Endothelial cell (in vitro differentiated cells): ENCODE measurements at places on chromosomes 7 and 10. TPM values are rescaled to one million over a fixed set of nuclear protein-coding genes. Genes with fewer than 3 reads are reported as not detected.

- H3K4me3 ChIP-seq = peak overlapping the region; percentile 31
- H3K27ac ChIP-seq = no peak overlapping the region
- peaks cover 6% of the 10 kb centered on the region for H3K4me1 ChIP-seq
- peaks cover 62% of the 10 kb centered on the region for H3K36me3 ChIP-seq
Observed at GRCh38 chr7:32519763-32520162, 24.5 kb downstream of the AVL9 start.

GRCh38 chr7:140008755-140009610 is 53.8 kb downstream of the PARP12 start:
- H3K27me3 ChIP-seq = peaks cover 4% of the 10 kb centered on the region
- H3K27ac ChIP-seq = no peak overlapping the region
- peaks cover 15% of the 10 kb centered on the region for H3K4me1 ChIP-seq
- H3K4me3 ChIP-seq = no peak overlapping the region

DNA sequence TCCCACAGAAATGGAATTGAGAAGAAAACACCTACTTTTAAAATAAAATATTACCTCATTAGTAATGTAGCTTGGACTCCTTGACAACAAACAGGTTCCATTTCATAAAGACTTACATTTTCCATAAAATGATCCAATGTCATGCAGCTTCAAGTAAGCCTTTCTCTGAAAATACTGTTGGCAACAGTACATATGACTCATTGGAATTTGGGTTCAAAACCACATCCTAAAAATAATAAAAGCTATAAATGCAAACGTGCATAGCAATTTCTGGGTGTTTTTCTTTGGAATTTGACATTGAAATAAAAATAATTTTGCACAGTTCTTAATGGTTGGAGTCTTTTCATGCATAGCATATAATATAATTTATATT is 47.9 kb downstream of the FHIP2A start:
- H3K27me3 ChIP-seq = no peaks in the 10 kb centered on the region
- DNase-seq = no peak
- H3K4me1 ChIP-seq = peaks cover 4% of the 10 kb centered on the region
- H3K36me3 ChIP-seq = peaks cover 9% of the 10 kb centered on the region
- H3K27ac ChIP-seq = no peak overlapping the region
- no peak overlapping the region for H3K4me3 ChIP-seq

DNA sequence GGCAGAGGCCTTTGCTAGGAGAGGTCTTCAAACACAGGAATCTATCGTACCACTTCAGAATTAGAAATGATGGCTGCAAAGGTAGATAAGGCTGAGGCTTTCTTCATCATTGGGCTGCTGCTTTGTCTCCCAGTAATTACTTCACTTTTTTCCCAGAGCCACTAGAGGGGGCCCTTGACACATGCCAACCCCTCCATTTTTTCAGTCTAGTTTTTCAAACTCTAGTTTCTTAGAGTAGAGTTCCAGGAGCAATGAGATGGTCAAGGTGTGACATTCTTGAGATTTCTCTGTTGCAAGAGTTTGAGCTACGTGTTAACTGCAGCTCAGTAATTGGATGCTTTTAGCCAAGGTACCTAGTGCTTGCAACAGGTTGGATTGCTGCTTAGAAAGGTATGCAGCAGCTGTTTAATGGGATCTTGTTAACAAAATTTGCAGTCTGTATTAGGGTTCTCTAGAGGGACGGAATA is 33.8 kb upstream of the RBM20 start:
- peak; percentile 67 for DNase-seq
- no peak overlapping the region for H3K27ac ChIP-seq
- H3K36me3 ChIP-seq = no peaks in the 10 kb centered on the region
- H3K4me3 ChIP-seq = no peak overlapping the region

- no peak overlapping the region for H3K27ac ChIP-seq
- no peak overlapping the region for H3K4me3 ChIP-seq
- H3K36me3 ChIP-seq = no peaks in the 10 kb centered on the region
- H3K4me1 ChIP-seq = peaks cover 21% of the 10 kb centered on the region
- no peaks in the 10 kb centered on the region for H3K27me3 ChIP-seq
- DNase-seq = no peak
Observed at GRCh38 chr10:15378569-15378968, 7.5 kb upstream of the FAM171A1 start.

The PRKAR2B gene
- total RNA-seq = 28.4 TPM

The BMPER gene
- 2.5 TPM for total RNA-seq

DNA sequence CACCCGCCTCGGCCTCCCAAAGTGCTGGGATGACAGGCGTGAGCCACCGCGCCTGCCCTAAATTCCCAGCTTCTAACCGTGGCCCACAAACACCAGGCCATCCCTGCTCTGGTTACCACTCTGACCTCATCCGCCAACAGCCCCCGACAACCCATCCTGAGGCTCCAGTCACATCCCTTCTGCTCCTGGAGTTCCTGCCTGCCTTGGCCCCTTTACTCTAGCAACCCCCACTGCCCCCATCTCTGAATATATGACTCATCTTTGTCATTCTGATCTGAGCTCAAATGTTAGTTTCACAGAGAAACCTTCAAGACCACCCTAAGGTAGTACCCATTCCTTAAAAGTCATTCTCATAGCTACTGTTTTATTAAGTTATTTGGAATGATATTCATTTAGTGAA is 26.6 kb downstream of the RHEB start:
- peak overlapping the region; percentile 38 for H3K4me3 ChIP-seq
- H3K27ac ChIP-seq = peak overlapping the region; percentile 28
- peaks cover 3% of the 10 kb centered on the region for H3K36me3 ChIP-seq
- H3K27me3 ChIP-seq = no peaks in the 10 kb centered on the region
- peaks cover 39% of the 10 kb centered on the region for H3K4me1 ChIP-seq

The MINDY4 gene
- 4.7 TPM for total RNA-seq

The CNNM1 gene
- 0.08 TPM for total RNA-seq

GRCh38 chr7:151451626-151452571 is 12.0 kb upstream of the CRYGN start:
- H3K4me1 ChIP-seq = peaks cover 20% of the 10 kb centered on the region
- no peak overlapping the region for H3K4me3 ChIP-seq
- H3K27me3 ChIP-seq = no peaks in the 10 kb centered on the region
- H3K36me3 ChIP-seq = no peaks in the 10 kb centered on the region

DNA sequence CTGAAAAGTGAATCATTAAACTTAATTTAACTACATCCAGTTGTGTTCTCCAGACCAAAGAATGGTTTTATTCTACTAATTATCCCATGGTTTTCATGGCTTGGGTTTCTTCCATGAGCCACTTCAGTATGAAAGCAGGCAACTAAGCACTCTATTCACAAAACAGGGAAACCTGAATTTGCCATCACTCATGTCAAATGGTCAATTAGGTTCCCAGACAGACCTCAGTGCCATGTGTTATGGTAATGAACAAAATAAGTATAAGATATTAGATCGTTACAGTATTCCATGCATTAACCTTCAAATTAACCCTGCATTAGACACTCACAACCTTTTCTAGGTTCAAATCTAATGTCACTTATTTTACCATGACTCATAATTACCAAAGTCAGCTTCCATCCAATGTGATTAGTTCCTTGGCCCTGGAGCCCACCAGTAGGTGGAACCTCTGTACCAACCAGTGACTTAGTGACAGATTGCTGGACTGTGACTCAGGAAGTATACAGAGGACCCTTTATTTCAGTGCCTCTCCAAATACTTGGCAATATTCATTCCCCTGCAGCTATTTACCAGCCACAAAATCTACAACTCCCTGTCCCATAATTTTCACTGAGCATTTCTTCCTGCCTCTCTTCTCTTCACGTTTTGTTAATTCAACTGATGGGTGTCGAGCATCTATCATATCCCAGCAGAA is 1270.2 kb upstream of the SORCS1 start:
- no peak overlapping the region for H3K27ac ChIP-seq
- peaks cover 4% of the 10 kb centered on the region for H3K27me3 ChIP-seq
- H3K4me3 ChIP-seq = no peak overlapping the region
- no peaks in the 10 kb centered on the region for H3K4me1 ChIP-seq

The SPDYE11 gene
- 0.13 TPM for total RNA-seq

The SCIN gene
- 8.2 TPM for total RNA-seq

DNA sequence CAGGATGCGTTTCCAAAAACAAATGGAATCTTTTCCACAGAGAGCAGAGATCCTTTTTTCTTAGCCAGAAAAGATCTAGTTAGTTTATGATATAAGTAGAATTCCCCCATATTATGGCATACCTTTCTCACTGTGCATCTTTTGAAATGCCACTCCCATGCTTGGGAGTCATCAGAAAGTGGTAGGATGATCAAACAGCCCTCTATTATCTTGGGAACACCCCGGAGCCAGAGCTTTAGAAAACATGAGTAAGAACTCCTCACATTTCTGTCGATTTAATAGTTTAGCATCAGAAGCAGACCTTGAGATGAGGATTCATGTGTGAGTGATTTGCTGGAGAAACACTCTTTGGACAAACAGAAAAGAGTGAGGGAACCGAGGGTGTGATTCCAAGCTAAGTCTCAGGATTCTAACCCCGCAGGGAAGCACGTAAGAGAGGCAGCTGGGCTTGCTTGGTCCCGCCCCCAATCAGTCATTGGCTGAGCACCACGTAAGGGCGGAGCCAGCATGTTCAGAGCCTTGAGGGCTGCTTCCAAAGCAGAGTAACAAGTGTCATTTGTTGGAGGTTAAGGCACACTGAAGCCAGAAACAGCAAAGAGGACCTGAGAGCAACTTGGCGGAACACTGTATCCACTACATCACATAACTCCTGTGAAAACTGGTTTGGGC is 43.7 kb upstream of the NXPH1 start:
- H3K4me1 ChIP-seq = peaks cover 5% of the 10 kb centered on the region
- H3K4me3 ChIP-seq = no peak overlapping the region
- no peak overlapping the region for H3K27ac ChIP-seq
- DNase-seq = peak; percentile 68
- H3K27me3 ChIP-seq = peaks cover 1% of the 10 kb centered on the region

GRCh38 chr10:42977032-42977416 is 99.8 kb upstream of the RET start:
- no peaks in the 10 kb centered on the region for H3K4me1 ChIP-seq
- no peak overlapping the region for H3K4me3 ChIP-seq

DNA sequence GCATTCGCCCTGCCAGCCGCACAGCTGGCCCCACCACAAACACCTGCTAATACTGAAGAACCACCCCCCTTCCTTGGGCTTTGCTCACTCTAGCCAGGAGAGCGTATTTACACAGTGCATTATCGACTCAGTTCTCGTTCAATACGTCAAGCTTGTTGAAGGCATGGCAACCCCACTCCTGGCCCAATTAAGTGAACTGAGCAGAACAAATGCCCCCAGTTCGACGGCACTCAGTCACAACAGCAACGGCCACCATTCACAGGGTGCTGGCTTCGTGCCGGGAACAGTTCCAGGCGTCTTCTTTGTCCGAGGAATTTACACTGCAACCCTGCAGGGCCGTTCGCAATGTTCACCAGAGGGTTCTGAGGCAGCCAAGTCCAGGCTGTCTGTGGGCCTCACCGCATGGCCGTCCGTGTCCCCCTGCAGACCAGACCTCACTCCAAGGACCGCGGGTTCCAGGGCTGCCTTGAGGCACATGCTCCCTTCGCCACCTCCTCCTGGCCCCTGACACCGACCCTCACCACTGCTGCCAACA is 175.3 kb downstream of the DIP2C start:
- H3K27ac ChIP-seq = no peak overlapping the region
- no peak overlapping the region for H3K4me3 ChIP-seq
- H3K36me3 ChIP-seq = no peaks in the 10 kb centered on the region
- DNase-seq = no peak

- no peak overlapping the region for H3K27ac ChIP-seq
- peaks cover 7% of the 10 kb centered on the region for H3K27me3 ChIP-seq
- H3K4me1 ChIP-seq = no peaks in the 10 kb centered on the region
- H3K4me3 ChIP-seq = no peak overlapping the region
- no peak for DNase-seq
- no peaks in the 10 kb centered on the region for H3K36me3 ChIP-seq
Observed at GRCh38 chr7:493661-494251, 25.9 kb downstream of the PDGFA start.

The FAM180A gene
- not detected for total RNA-seq

The ELFN1 gene
- total RNA-seq = 10.6 TPM

DNA sequence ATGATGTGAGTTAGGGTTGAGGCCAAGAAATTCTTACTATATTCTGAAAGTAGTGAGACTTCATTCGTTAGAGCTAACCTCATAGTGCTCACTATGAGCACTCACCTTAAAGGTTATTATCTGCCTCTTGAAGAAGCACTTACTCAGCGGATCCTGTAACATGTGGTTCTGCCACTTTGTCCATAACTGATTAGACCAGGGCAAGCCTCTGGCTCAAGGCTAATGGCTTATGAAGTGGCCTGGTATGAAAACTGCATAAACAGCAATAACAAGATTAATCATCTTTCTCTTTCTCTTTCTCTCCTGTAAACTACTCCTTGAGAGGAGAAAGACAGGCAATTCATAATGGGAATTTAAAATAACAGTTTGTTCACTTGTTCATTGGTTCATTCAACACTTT is 82.8 kb downstream of the MAPK8 start:
- no peak for DNase-seq
- no peak overlapping the region for H3K4me3 ChIP-seq
- no peaks in the 10 kb centered on the region for H3K36me3 ChIP-seq
- H3K27ac ChIP-seq = no peak overlapping the region
- H3K4me1 ChIP-seq = peaks cover 9% of the 10 kb centered on the region

The GFRA1 gene
- 4.2 TPM for total RNA-seq

The FAM171A1 gene
- 113 TPM for total RNA-seq

The POLD2 gene
- total RNA-seq = 39.9 TPM

The CFTR gene
- 0.18 TPM for total RNA-seq

GRCh38 chr10:119078422-119079179 is 2.0 kb downstream of the EIF3A start:
- DNase-seq = no peak
- peak overlapping the region; percentile 100 for H3K4me3 ChIP-seq
- H3K27me3 ChIP-seq = peaks cover 9% of the 10 kb centered on the region
- H3K4me1 ChIP-seq = peaks cover 19% of the 10 kb centered on the region
- peaks cover 9% of the 10 kb centered on the region for H3K36me3 ChIP-seq
- peak overlapping the region; percentile 32 for H3K27ac ChIP-seq

The FOXP2 gene
- 9.1 TPM for total RNA-seq

DNA sequence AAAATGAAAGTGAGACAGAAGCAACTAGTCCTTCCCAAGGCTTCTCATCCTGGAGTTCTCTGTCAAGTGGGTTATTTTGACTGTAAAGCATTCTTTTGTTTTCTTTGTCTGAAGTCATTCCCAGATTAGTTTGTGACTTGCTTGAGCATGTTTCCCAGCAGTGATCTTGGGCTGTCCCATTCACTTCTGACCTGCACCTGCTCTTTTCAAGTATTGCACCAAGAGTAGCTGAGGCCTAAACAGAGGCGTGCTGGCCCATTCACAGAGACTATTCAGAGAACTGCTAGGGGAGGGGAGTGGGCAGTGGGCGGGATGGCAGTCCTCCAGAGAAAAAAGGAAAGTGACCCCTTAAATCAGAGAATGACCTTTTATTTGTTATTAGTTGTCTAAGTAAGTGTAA is 61.3 kb downstream of the CACNA2D1 start:
- H3K4me1 ChIP-seq = no peaks in the 10 kb centered on the region
- H3K36me3 ChIP-seq = no peaks in the 10 kb centered on the region
- no peak for DNase-seq

The HSPB1 gene
- total RNA-seq = 581 TPM

GRCh38 chr10:32111585-32111984 is 55.4 kb upstream of the KIF5B start:
- H3K4me3 ChIP-seq = no peak overlapping the region
- DNase-seq = no peak
- no peaks in the 10 kb centered on the region for H3K27me3 ChIP-seq
- no peaks in the 10 kb centered on the region for H3K4me1 ChIP-seq
- H3K27ac ChIP-seq = no peak overlapping the region
